ENCODE measurements at places on chromosomes 5 and 9.
A peak's percentile ranks its signal among the peaks of the same experiment; 100 is the strongest.

GRCh38 chr9:72949918-72950325, 2.9 kb downstream of the ALDH1A1 start:
- no peak for DNase-seq

DNA sequence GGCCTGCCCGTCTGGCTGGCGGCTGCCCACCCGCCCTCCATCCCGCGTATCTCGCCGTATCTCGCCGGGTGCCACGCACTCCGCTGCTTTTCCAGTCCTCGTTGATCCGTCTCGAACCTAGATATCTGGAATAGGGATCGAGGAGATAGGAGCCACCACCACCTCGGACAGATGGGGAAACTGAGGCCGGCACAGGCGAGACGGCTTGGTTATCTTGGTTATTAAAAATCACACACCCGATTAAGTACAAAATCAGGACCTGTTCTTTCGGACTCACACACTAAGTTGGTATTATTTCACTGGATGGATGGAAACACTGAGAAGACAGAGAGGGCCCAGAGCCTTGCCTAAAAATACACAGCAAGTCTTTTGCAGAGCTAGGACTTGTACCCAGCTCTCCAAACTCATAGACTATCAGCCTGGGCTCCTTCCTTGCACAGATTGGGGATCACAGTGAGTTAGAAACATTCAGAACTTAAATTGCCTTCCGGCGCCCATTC, 678 bp downstream of the SLC26A2 start:
- DNase-seq: no peak

GRCh38 chr5:135446615-135447014, 533 bp downstream of the DCANP1 start:
- DNase-seq: no peak

- DNase-seq: peak; percentile 34
These were observed at the start of gene APC for GRCh38 chr5:112737463-112738190. Gene APC, plus strand, starts transcription at chr5:112737885. Its CDS starts 17,006 bp downstream, at chr5:112754891.

GRCh38 chr9:38071470-38072134, 2.6 kb upstream of the SHB start:
- DNase-seq: no peak

DNA sequence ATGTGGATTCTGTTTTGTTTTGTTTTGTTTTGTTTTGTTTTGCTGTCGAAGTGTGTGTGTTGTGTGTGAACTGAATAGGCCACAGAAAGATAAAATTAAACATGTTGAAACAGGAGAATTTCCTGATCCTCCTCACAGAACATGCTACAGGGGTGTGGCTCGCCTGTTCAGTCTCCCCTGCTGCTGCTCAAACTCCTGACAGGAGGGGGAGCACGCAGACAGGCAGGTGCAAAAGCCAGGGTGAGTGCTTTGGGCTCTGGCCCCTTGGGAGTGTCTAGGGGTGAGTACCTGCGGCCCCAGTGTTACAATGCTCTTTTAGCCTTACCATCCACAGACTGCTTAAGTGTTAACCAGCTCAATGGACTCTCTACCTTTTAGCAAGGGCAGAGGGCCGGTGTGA, 473.5 kb downstream of the MAT2B start:
- DNase-seq: no peak
